ENCODE measurements at places on chromosomes 2 and 18.

DNA sequence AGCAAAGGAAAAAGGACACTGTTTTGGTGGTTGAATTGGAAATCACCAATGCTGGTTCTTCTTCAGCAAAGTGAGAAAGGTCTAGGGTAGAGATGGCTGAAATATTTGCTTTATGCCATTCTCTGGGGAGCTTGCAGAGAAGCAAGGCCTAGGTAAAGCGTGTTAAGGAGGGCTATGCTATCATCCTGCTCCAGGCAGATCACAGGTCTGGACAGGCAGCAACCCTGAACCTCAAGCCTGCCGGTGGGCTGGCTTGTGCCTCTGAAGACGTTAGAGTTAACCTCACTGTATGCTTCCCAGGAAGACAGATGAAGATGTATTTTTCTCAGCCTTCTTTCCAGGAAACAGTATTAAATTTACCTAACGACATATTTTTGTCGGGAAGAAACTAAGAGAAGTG lies 138.5 kb upstream of the LYPD6 start:
- no peak for DNase-seq

GRCh38 chr2:240947607-240948006 lies 41.5 kb downstream of the CROCC2 start:
- DNase-seq = peak; percentile 54

GRCh38 chr2:170818752-170819470 lies 2.2 kb downstream of the GAD1 start:
- DNase-seq = no peak

- no peak for DNase-seq
These were observed 70.2 kb downstream of the LBH start for GRCh38 chr2:30301551-30301950.

DNA sequence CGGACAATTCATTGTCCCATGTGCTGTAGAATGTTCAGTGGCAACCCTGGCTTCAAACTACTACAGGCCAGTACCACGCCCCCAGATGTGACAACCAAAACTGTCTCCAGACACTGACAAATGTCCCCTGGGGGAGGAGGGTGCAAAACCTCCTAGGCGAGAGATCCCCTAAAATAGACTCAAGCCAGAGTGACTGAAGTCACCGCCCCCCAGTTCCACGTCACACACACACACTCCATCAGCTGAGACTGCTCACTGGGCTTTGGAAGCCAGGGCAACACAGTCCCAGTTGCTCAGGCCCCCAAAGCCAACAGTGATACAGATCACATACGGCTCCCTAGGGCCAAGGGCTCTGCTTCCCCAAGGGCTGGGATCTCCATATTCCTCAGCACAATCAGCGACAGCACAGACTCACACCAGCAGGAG lies 19.1 kb downstream of the HDAC4 start:
- peak; percentile 64 for DNase-seq

DNA sequence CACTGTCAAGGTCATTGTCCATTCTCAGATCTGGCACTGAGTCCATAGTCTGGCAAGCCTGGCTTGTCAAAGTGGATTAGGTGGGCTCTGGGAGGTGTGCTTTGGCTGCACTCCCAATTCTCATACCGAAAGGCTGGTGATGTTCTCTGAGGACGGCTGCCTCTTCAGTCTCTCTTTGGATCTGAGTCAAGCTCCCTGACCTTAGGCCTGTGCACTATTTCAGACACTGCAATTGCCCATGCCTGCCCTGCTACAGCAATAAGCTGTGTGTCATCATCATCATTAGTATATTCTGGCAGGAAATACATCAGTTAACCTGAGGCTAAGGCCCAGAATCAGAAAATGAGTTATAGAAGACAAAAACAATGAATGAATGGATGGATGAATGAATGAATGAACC lies 1.6 kb upstream of the SLC5A7 start:
- DNase-seq = no peak

DNA sequence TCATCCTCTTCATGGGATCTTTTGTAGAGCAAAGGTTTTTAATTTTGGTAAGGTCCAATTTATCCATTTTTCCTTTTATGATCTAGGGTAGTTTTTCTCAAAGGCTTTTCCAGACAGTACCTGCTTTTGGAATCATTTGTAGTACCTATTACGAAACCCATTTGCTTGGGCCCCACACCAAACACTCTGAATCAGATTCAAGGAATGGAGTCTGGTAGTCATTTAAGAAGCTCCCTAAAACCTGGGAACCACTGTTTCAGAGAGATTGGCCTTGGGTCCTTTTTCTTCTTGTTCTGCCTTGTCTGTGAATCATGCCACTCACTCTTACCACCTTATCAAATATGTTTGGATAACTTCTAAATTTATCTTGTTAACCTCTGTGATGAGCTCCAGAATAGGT lies 40.3 kb downstream of the OSBPL6 start:
- no peak for DNase-seq

DNA sequence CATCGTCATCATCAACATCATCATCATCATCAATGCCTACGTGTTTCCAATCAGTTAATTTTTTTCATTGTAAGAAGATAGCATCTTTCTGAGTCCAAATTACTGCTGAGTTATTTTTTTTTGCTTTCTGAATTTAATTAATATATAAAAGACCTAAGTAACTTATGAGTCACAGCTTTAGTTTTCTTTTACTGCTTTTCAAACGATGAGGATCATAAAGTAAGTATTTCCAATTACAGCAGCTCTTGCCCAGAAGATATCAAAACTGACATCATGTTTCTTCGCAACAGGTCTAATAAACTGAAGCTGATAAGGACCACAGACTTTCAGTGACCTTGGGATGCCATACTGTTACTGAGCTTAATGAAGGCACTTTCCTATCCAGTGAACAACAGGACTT lies 442.2 kb downstream of the DSEL start:
- no peak for DNase-seq

DNA sequence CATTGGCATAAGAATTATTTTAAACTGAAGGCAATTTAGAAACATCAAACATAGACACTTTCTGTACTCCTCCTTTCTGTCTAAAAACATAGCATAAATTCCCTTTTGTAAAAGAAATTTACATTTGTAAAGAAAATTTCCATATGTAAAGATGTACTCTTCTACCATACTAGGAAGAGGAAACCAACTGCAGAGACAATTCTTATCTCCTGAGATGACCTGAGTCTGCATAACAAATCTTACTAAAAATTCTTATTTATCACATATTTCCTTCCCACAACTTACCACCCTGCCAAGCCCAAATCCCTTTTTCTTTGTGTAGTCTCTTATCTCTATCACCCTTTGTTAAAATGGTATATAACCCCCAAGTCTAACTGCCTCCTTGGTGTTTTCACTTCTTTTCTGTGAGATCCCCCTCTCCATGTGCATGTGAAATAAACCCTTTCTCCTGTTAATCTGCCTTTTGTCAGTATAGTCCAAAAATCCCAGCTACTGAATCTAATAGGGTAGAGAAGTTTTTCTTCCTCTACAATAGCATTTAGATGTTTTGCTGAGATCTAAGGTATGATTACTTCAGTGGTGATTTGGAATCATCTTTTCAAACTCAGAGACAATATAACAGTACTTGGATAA lies 81.0 kb downstream of the CHN1 start:
- DNase-seq = no peak

GRCh38 chr2:128841803-128842202 lies 523.1 kb upstream of the HS6ST1 start:
- no peak for DNase-seq

GRCh38 chr2:45390861-45391260 lies 220.2 kb downstream of the SRBD1 start:
- DNase-seq = no peak

- DNase-seq = no peak
These were observed 72.5 kb downstream of the NFATC1 start for GRCh38 chr18:79468119-79468789.

GRCh38 chr2:58562276-58562675 lies 321.2 kb upstream of the FANCL start:
- DNase-seq = no peak

- no peak for DNase-seq
These were observed 4.3 kb upstream of the PTMA start for GRCh38 chr2:231704017-231704416.
